ENCODE measurements at places on chromosomes 3 and 15. TPM values are rescaled to one million over a fixed set of nuclear protein-coding genes. Genes with fewer than 3 reads are reported as not detected.

- no peak for DNase-seq
- H3K4me3 ChIP-seq: no peak overlapping the region
- H3K36me3 ChIP-seq: no peaks in the 10 kb centered on the region
- no peaks in the 10 kb centered on the region for H3K4me1 ChIP-seq
- no peaks in the 10 kb centered on the region for H3K27me3 ChIP-seq
These were observed 678.4 kb upstream of the GRM7 start for GRCh38 chr3:6182476-6182875.

DNA sequence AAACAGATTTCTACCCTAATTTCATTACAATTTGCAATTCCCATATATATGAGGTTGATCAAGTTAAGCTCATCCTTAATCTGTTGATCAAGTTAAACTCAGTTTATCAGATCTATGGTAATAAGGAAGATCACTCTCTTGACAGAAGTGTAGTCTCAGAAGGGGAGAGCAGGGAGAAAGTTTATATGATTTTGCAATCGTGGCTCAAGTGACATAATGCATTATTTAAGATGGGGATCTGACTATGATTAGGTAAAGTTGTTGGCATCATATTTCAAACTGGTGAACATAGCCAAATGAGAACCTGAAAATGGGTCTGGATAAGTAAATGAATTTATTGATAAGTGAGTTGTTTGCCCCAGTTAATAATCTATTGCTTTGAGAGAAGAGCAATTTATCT is 995.3 kb downstream of the OTOL1 start:
- H3K36me3 ChIP-seq: no peaks in the 10 kb centered on the region
- no peak for DNase-seq
- H3K27me3 ChIP-seq: no peaks in the 10 kb centered on the region

DNA sequence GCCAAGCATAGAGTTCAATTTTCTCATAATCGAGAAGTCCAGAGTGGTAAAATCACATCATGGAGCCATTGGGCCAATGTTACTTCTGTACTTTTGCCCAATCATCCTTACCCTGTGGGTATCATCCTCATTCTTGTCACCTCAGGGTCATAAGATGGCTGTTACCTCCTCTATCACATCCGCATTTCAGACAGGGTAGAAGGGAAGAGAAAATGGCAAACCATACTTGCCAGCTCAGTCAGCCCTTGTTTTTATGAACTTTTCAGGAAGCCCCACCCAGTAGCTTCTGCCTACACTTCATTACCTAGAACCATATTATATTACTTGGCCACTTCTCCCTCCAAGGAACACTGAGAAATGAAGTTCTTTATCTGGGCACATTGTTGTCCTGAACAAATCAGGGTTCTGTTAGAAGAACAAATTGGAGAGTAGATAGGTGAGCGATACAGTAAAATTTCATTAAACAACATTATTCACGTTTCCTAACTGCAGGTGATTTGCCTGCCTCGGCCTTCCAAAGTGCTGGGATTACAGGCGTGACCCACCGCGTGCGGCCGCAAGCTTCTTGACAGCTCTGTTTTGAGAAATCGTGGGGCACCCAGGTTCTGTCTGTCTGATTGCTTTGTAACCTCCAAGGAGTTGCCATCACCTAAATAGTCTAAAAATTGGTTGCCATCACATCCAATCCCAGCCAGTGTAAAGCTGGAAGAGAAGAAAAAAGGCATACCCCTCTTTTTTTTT is 34.5 kb upstream of the RPN1 start:
- no peak for DNase-seq
- no peak overlapping the region for H3K27ac ChIP-seq
- no peaks in the 10 kb centered on the region for H3K27me3 ChIP-seq
- H3K4me1 ChIP-seq: peaks cover 10% of the 10 kb centered on the region
- no peak overlapping the region for H3K4me3 ChIP-seq

DNA sequence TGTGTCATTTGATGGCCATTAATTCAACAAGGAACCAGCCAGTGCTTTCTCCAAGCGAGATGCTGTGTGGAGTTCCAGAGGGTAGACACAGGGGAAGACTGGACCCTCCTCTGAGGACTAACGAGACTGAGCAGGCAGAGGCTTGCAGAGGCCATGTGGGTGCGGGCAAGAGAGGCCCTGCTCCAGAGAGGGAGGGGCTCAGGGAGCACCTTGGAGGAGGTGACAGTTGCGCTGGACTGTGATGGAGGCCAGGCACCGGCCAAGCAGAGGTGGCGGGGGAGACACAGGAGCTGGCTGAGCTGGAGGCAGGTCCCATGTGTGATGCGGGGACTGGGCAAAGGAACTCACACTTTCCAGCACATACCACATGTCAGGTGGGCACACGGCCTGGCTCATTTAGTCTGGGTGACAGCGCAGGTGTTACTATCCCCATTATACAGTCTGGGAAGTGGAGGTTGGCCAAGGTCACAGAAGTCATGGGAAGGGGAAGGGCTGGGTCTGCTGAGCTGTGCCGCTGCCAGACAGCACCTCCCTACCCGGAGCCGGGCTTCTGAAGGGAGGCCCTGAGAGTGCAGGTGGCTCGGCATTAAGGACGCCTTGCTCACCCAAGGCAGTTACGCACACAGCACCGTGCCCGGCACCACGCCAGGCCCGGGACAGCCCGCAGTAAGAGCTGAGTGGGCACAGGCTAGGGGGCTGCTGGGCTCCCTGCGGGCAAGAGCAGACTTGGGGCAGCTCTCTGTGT is 3.7 kb downstream of the MELTF start:
- no peaks in the 10 kb centered on the region for H3K36me3 ChIP-seq
- no peak overlapping the region for H3K27ac ChIP-seq
- no peak overlapping the region for H3K4me3 ChIP-seq
- peak; percentile 78 for DNase-seq

DNA sequence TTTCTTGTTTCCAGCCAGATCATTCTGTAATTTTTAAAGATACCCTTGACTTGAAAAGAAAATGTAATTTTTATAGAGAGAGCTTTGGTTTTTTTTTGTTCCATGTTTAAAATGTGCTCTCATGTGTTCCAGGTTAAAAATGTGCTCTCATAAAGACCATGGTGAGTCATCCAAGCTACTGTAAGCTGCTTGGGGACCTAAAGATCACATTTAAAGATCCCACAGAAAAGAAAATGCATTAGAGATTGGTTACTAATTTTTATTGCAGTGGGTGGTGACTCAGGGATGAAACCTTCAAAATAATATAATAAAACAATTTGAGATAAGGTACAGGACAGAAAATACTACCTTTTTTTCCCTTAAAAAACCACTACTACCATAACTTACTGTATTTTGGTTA is 11.0 kb downstream of the TCF12 start:
- H3K36me3 ChIP-seq: no peaks in the 10 kb centered on the region
- no peaks in the 10 kb centered on the region for H3K27me3 ChIP-seq
- H3K4me3 ChIP-seq: no peak overlapping the region
- DNase-seq: no peak
- H3K4me1 ChIP-seq: peaks cover 46% of the 10 kb centered on the region

DNA sequence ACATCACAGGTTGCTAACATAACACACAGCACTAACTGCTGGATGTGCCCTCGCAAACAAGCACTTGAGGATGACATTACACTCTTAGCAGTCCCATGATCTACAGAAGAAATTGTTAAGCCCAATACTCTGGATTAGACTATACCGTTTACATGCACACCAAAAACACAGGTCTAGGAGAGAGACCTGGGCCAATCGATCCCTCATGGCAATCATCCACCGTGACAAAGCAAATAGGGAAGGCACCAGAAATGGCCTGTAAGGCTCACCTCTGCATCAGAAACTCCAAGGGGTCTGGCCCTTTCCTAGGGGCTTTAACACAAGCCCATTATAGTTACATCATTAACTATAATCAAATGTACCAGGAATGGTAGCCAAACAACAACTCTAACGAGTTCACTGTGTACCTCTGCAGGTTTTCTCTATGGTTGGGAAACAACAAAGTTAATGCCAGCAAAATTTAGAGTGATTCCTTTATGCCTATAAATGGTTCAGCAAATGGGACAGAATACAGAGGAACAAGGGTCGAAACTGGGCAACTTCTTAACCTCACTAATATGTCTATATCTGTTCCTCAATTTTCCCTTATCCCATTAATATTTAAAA is 18.5 kb downstream of the TRANK1 start:
- H3K36me3 ChIP-seq: no peaks in the 10 kb centered on the region
- H3K27ac ChIP-seq: no peak overlapping the region
- no peak for DNase-seq
- H3K27me3 ChIP-seq: no peaks in the 10 kb centered on the region
- H3K4me1 ChIP-seq: peaks cover 5% of the 10 kb centered on the region

DNA sequence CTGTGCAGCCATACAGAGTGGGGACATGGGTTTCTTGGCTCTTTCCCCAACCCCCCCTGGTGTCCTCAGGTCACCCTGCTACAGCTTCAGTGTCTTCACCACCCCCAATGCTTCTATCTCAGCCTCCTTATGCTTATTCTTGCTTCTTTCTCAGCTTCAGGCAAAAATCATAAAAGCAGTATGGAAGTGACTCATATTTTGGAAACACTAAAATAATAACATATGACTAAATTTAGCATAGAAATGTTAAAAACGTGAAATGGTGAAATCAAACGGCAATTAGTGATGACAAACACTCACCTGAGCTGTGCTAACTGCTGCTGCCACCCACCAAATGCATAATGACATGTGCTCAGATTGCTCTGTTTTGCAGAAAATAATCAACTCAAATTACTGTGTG is 475.2 kb upstream of the EPHA3 start:
- no peaks in the 10 kb centered on the region for H3K36me3 ChIP-seq
- H3K27ac ChIP-seq: no peak overlapping the region
- DNase-seq: no peak
- no peaks in the 10 kb centered on the region for H3K4me1 ChIP-seq
- H3K27me3 ChIP-seq: no peaks in the 10 kb centered on the region

- no peak overlapping the region for H3K27ac ChIP-seq
- H3K4me1 ChIP-seq: no peaks in the 10 kb centered on the region
- H3K36me3 ChIP-seq: no peaks in the 10 kb centered on the region
These were observed 31.1 kb downstream of the DCLK3 start for GRCh38 chr3:36733162-36733696.

DNA sequence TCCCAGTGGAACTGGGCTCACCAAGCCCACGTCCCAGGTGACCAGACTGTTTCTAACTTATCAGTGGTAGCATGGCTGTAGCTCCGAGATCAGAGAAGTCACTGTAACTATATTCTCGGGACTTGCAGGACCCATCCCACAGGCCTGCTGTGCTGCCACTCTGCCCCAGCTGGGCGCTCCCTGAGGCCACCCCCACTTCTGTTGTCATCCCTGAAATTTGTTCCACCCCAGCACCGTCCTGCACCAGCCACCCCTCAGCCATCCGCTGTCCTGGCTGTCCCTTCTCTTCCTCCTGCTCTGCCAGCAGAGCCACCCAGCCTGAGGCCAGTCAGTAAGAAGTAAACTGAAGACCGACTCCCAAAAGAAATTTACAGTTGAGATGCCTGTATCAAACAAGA is 33.0 kb upstream of the VILL start:
- peak overlapping the region; percentile 84 for H3K27ac ChIP-seq
- no peaks in the 10 kb centered on the region for H3K36me3 ChIP-seq
- H3K27me3 ChIP-seq: no peaks in the 10 kb centered on the region
- peaks cover 42% of the 10 kb centered on the region for H3K4me1 ChIP-seq

GRCh38 chr3:51270559-51270958 is 114.5 kb upstream of the MANF start:
- no peak overlapping the region for H3K27ac ChIP-seq
- DNase-seq: no peak
- H3K27me3 ChIP-seq: no peaks in the 10 kb centered on the region
- no peak overlapping the region for H3K4me3 ChIP-seq

DNA sequence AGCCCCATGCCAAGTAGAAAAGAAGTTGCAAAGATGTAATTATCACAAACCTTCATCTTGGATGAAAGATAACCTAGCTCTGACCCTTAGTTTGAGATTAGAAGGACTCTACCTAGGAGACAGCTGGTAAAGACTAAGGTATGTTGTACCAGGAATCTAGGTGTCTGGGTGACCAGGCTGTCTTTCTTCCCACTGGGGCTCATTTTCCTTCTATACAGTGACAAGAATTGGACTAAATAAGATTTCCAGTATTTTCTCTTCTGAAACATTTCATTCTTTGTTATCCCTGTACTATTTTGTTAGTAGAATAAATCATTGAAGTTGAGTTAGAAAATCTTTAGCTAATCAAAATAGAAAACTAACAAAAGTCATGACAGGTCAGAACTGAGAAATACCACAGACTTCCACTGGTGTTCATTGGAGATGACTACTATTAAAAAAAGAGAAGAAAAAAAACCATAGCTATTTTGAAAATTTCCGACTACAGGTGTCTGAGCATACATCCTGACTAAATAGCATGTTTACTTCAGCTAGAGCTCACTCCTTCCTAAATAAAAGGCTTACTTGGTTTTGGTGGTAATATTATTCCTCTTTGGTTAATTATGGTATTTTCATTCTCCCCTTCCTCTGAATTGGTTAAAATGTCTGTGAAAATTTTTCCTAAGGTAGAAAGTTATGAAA is 10.1 kb downstream of the TGFBR2 start:
- no peaks in the 10 kb centered on the region for H3K36me3 ChIP-seq
- peak overlapping the region; percentile 99 for H3K27ac ChIP-seq
- H3K4me3 ChIP-seq: no peak overlapping the region
- H3K27me3 ChIP-seq: no peaks in the 10 kb centered on the region
- DNase-seq: no peak

GRCh38 chr3:115590873-115591272 is 32.4 kb upstream of the GAP43 start:
- H3K27me3 ChIP-seq: no peaks in the 10 kb centered on the region
- no peak overlapping the region for H3K27ac ChIP-seq
- no peaks in the 10 kb centered on the region for H3K36me3 ChIP-seq
- no peak for DNase-seq
- H3K4me3 ChIP-seq: no peak overlapping the region

- H3K27ac ChIP-seq: no peak overlapping the region
- no peak overlapping the region for H3K4me3 ChIP-seq
- DNase-seq: no peak
- no peaks in the 10 kb centered on the region for H3K36me3 ChIP-seq
These were observed 242.3 kb downstream of the LPP start for GRCh38 chr3:188396251-188396650.

- H3K27me3 ChIP-seq: no peaks in the 10 kb centered on the region
- no peak overlapping the region for H3K4me3 ChIP-seq
- no peak overlapping the region for H3K27ac ChIP-seq
- H3K36me3 ChIP-seq: no peaks in the 10 kb centered on the region
- H3K4me1 ChIP-seq: no peaks in the 10 kb centered on the region
- DNase-seq: no peak
These were observed 21.6 kb downstream of the NGRN start for GRCh38 chr15:90287101-90287500.

The KBTBD8 gene
- 6.4 TPM for total RNA-seq

The DNAJB11 gene
- 32.7 TPM for total RNA-seq

The ITIH1 gene
- total RNA-seq: not detected

The P2RY12 gene
- total RNA-seq: 3.6 TPM

The GUCA1C gene
- not detected for total RNA-seq

The GOLGA8J gene
- total RNA-seq: not detected

The CADM2 gene
- total RNA-seq: 1.1 TPM

The KLHL40 gene
- total RNA-seq: not detected

The SUCNR1 gene
- not detected for total RNA-seq

The SLC15A2 gene
- 72.4 TPM for total RNA-seq
